ENCODE measurements at places on chromosomes 3 and 15.

GRCh38 chr3:38473229-38473628 lies 19.5 kb downstream of the ACVR2B start:
- no peak for DNase-seq

- DNase-seq, result no peak
Measured at GRCh38 chr15:70473581-70474370, 289.6 kb downstream of the UACA start.

DNA sequence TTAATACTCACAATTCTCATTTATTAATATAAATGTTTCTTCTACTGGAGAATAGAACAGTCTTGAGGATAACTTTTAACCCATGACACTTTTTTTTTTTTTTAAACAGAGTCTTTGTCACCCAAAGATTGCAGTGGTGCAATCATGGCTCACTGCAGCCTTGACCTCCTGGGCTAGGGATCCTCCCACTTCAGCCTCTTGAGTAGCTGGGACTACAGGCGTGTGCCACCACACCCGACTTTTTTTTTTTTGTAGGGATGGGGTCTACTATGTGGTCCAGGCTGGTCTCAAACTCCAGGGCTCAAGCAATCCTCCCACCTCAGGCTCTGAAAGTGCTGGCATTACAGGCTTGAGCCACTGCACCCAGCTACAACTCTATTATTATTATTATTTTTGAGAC lies 34.5 kb downstream of the PIK3CB start:
- no peak for DNase-seq

GRCh38 chr3:195543500-195544229 lies 540 bp upstream of the PPP1R2 start:
- DNase-seq, result no peak

- no peak for DNase-seq
Measured at GRCh38 chr3:180250172-180250571, 213.4 kb upstream of the PEX5L start.

- DNase-seq, result peak; percentile 37
Measured at GRCh38 chr3:141441381-141442364, 45.2 kb upstream of the RASA2 start.

GRCh38 chr15:78194568-78194925 lies 39.8 kb downstream of the ACSBG1 start:
- no peak for DNase-seq

DNA sequence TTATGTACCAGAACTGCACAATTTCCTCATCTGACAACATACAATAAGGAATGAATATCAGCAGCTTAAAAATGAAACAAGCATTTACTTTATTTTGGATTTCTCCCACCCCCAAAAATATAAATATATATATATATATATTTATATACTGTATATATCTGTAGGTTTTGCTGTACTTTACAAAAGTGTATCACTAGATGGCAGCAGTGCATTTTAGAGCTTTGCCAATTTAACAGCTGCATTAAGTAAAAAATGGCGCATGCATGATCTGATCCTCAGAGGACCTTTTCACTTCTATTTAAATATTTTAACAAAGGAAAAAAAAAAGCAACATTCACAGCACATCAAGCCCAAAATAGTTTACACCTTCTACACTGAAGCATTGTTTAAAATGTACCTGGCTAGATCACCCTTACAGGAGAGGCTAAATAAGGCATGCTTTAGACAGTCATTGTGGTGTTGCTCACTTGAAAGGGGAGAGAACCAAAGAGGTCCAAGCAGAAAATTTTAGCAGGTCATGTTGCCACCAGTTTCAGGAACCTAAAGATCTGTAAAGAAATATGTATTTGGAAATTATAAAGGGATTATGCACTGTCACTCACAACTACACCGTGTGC lies 72.6 kb downstream of the NPTN start:
- DNase-seq, result peak; percentile 54

GRCh38 chr3:18057471-18058091 lies 315.1 kb upstream of the TBC1D5 start:
- no peak for DNase-seq

DNA sequence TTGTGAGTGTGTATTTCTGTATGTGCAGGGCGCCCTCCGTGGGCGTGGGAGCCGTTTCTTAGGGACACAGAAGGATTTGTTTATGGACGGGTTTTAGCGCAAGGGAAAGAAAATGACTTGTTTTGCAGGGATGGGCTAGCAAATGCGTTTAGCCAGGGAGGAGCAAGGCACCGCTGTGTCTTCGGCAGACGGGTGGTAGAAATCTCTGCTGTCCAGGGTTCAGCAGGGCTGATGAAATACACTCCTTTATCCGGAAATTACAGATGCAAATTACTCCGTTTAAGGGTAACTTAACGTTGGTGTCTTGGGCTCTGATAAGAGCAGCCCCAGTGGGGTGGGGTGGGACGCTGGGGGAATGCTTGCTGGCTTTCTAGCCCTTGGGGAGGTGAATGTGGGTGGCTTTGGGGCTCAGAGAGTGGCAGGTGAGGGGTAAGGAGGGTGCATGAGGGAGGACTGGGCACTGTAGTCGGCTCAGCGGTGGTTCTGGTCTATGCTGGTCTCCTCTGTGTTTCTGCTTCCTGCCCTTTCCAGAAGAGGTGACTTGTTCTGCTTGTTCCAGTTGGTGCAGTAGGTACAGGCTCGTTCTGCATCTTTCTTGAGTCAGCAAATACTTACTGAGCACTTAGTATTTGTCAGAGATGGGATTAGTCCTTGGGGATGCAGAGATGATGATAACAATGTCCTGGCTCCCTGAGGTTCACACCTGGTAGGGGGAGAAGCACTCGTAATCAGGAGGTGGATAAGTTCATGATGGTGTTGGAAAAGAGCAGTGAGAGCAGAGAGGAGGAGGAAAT lies 954 bp downstream of the SV2B start:
- DNase-seq, result no peak

DNA sequence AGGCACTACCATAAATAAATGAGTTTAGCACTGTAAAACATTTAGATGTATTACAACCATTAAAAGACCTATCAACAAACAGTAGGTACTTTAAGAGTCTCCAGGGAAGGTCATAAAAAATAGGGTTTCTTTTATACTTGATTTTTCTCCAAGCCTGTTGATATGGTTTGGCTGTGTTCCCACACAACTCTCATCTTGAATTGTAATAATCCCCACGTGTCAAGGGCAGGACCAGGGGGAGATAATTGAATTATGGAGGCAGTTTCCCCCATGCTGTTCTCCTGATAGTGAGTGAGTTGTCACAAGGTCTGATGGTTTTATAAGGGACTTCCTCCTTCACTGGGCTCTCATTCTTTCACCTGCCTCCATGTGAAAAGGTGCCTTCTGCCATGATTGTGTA lies 468.9 kb upstream of the UBE2E2 start:
- no peak for DNase-seq

DNA sequence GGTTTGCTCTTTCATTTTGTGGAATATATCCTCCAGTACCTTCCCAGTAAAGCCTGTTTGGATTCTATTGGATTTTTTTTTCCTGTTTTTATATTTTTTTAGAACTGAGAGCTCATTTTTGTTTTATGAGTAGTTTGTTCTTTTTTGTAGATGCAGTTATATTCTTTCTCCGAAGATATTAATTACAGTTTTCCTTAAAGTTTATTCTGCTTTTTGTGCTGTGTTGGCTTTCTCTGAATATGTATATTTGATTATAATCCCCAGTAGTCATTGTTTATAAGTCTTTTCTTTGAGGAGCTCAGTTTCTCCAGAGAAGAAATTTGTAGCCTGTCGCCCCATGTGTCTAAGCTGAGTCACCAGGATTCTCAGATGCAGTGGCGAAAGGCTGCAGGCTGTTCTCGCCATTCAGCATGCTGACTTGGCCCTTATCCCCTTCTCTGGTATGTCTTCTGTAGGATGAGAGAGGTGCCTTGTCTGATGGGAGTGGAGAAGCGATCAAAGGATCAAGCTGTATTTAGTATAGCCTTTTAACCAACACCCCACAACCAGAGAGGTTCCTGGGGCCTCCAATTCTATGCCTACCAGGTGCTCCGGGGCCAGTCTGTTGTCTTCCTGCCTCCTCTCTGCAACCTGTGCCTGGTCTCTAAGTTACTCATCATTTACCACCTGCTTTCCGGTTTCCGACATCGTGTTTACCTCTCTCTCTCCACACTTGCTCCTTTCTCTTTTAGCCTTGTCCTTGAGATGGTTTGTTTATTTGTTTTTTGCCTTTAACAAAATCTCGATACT lies 31.7 kb upstream of the MFSD1 start:
- DNase-seq, result no peak

- DNase-seq, result no peak
Measured at GRCh38 chr3:69970827-69971226, 28.7 kb upstream of the SAMMSON start.

DNA sequence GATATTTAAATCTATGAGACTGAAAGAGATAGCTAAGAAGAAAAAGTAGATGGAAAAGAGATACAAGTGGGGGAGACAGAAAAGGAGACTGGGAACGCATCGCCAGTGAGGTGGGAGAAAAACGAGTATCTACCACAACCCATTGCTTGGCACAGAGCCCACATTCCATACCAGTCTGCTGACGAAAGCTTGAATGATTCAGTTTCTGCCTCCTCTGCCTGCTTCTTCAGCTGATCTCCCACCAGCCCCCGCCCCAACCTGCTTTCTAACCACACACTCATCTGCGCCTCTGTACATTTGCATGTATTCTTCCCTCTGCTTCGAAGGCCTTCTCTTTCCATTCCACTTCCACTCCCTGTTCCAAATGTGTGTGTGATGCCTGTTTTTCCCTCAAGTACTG lies 188.1 kb downstream of the USP13 start:
- no peak for DNase-seq

DNA sequence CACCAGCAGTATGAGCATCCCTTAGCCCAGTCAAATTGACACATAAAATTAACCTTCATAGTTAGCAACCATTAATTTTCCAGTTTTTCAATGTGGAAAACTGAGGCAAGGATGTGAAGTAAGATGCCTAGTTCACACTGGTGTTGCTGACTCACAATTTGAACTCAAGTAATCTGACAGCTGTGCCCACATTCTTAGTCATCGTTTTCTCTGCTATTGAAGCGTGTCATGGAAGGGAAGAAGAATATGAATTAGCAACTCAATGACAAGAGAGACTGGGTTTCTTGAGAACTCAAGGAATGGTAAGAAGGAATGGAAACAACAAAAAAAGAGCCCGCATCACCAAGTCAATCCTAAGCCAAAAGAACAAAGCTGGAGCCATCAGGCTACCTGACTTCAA lies 261.4 kb downstream of the EPHA3 start:
- no peak for DNase-seq

- DNase-seq, result no peak
Measured at GRCh38 chr3:50323614-50324199, 1.2 kb upstream of the HYAL2 start.

DNA sequence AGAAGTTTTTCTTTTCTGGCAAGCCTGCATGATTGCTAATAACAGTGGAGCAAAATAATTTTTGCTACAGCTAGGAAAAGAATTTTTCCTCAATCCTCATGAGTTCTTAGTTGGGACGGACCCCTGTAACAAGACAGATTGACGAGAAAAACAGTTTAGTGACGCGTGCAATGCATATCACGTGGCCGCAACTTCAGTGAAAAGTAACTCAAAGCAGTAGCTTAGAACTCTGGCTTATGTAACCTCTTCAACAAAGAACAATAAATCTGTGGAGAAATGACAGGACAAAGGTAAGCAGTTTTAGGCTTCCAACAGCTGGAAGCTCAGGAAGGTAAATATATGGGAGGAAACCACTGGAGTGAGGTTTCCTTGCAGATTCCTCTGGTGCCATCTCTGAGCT lies 19.7 kb downstream of the FAM107A start:
- no peak for DNase-seq

DNA sequence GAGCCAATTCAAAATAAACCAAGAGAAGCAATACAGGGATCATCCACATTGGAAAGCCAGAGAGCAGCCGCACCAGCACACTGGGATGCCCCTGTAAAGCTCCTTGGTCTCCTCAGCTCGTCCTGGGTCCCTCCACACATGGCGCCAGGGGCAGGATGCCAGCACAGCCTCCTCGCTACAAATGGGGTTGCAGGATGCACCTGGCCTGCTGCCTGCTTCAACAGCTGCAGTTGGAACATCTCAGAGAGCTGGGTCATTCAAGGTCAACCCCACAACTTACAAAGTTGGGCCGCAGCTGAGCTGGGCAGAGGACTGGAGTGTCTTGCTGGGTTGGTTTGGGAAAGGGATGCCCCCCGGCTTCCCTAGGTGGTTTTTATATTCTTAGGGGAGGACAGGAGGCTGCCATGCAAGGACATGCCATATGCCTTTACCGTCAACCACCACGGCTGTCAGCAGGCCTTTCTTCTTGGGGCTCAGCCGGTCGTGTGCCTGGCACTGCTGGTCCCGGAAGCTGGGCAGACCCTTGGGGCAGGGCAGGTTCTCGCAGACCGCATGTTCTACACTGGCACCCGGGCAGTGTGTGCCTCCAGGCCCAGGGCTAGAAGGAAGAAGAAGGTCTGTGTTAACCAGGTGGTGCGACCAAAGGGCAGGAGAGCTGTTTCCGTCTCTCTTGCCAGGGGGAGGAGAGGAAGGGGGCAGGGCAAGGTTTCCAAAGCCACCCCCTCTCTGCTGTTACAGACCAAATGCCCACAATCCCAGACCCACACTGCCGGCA lies 225.2 kb downstream of the ADAMTS17 start:
- DNase-seq, result no peak

DNA sequence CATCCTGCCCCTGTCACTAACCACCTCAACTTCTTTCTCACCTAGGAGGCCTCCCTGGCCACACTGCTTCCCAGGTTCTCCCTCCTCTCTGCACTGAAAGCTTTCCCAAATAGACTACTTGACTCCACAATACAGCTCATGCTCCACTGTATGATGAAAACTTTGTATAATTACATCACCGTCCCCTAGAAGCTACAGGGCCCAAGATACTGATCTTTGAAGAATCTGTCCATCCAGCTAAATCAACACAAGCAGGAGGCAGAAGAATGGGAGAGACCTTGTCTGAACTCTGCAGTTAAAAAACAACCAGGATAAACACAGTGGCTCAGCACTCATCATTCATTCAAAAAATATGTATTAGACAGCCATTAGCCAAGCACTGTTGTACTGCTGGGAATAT lies 26.4 kb upstream of the RPS17 start:
- DNase-seq, result no peak
